Cerebellum (tissue), 4 donors: ENCODE measurements at places on chromosomes 16 and 17. TPM values are rescaled to one million over a fixed set of nuclear protein-coding genes. Genes with fewer than 3 reads are reported as not detected.

DNA sequence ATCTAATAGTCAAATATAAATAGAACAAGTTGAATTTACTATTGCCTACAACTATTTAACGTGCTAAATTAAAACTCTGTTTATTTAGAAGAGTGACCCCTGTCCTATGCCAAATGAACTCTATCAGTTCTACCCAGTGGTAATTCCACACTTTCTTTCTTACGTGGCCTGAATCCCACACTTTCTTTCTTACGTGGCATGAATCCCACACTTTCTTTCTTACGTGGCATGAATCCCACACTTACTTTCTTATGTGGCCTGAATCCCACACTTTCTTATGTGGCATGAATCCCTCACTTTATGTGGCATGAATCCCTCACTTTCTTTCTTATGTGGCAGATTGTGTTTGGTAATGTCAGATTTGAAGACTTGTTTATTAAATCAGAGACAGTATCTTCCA lies 6.2 kb downstream of the FOXK2 start:
- no peak for DNase-seq

Gene KRTAP4-5
- total RNA-seq = not detected

GRCh38 chr17:6894206-6894528 lies 62.6 kb upstream of the TEKT1 start:
- no peak for DNase-seq

Gene MEIOB
- 1.2 TPM for total RNA-seq

- no peak for DNase-seq
Measured at GRCh38 chr17:4569591-4569990, 9.2 kb upstream of the GGT6 start.

Gene TEKT5
- not detected for total RNA-seq

Gene HCRT
- total RNA-seq = not detected

DNA sequence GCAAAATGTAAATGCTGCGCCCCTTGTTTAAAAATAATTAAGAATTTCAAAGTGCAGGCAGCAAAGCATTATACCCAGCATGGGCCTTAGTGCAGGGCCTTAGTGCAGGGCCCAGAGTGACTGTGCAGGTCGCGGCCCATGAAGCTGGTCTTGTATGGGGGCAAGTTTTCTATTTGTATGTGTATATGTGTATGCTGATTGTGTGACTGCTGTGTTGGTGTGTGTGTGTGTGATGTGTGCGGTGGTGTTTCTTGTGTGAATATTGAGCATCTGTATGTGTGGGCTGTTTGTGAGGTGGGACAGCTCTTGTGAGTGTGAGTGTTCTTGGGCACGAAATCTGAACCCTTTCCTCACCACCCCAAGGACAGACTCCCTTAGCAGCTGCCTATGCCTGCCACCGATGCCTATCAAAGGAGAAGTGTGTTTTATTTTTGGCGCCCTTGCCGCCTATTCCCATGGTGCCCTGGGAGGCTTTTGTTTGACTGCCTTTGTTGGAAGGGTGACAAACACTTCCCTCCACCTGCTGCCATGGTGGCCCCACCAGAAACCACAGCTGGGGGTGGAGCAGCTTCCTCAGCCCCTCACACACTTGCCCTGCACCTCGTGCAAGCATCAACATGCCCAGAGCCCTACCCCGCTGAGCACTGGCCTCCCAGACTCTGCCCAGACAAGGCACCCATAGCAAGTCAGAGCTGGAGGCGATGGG lies 18.0 kb downstream of the CCR7 start:
- no peak for DNase-seq

Gene VMO1
- not detected for total RNA-seq

GRCh38 chr17:47009759-47010594 lies 30.9 kb upstream of the RPRML start:
- DNase-seq = no peak

GRCh38 chr16:86604436-86605193 lies 26.3 kb downstream of the FOXL1 start:
- no peak for DNase-seq

GRCh38 chr17:9131371-9131770 lies 110.1 kb downstream of the NTN1 start:
- DNase-seq = no peak

Gene TPSD1
- not detected for total RNA-seq
